ENCODE measurements at places on chromosomes 5 and 9.

GRCh38 chr5:80230269-80230992 is 25.4 kb downstream of the SERINC5 start:
- DNase-seq = no peak

- no peak for DNase-seq
Observed at GRCh38 chr9:88060746-88061145, 77.5 kb downstream of the SPATA31C2 start.

GRCh38 chr5:53045263-53045662 is 56.1 kb downstream of the ITGA2 start:
- no peak for DNase-seq

GRCh38 chr5:87195104-87195591 is 72.5 kb upstream of the RASA1 start:
- no peak for DNase-seq
